ENCODE measurements at places on chromosomes 7 and 10. TPM values are rescaled to one million over a fixed set of nuclear protein-coding genes. Genes with fewer than 3 reads are reported as not detected.

Gene C7orf25
- total RNA-seq = 14.4 TPM

Gene ALOX5
- 18.7 TPM for total RNA-seq

DNA sequence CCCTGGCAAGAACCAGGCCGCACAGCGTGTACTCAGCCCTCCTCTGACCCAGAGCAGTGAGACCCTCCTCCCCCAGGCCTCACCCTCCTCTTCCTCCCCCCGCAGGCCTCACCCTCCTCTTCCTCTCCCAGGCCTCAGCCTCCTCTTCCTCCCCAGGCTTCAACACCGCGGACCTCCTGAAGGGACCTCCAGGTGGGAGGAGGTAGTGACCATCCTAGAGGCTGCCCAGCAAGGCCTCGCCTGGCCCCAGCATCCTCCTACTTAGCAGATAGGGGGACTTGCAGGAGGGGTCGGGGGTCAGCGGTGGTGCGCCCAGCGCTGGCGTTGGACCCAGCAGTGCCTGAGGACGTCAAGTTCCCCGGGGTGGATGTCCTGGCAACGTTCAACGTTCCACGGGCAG, 270.8 kb downstream of the ELFN1 start:
- no peak for DNase-seq

Gene CFTR
- 8.7 TPM for total RNA-seq

GRCh38 chr10:118481871-118482270, 113.6 kb downstream of the PRLHR start:
- DNase-seq = no peak

GRCh38 chr7:137032436-137032835, 164.0 kb downstream of the CHRM2 start:
- DNase-seq = no peak

Gene ANAPC16
- 105 TPM for total RNA-seq

DNA sequence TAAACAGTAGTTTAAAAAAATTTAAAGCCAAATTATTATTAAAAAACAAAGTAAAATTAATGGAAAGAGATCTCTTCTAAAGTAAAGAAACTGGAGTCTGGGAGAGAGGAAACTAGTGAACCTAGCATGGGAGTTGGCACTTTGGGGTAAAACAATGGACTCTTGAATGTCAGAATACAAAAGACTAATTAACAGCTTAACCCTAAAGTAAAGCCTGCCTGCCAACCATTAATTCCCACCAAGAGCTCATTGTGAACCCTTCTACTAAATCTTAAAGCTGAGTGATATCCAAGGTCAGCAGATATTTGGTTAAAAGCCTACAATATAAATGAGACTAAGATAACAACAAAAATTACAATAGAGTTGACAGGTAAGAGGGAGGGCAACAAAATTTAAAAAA, 36.5 kb downstream of the KMT2C start:
- DNase-seq = no peak

Gene ZNF503
- total RNA-seq = 16.8 TPM

Gene MBLAC1
- 3.5 TPM for total RNA-seq

DNA sequence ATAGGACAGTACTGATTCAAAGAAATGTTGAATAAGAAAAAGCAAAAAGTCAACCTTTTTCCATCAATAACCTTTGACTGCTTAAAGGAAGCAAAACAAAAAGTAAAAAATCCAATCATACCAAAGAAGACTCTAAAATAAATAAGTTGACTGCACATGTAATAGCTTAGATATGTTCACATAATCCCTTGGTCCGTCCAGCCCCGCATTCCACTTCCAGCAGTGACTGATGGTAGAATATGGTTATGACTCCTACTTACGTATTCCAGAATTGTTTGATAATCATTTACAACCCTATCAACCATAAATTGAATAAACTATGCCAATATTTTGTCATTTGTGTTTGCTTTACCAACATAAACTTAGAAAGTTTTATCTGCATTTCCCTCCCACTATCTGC, 77.9 kb downstream of the CTNNA3 start:
- no peak for DNase-seq

- DNase-seq = no peak
Observed at GRCh38 chr7:38660427-38661099, 29.4 kb upstream of the AMPH start.

- DNase-seq = no peak
Observed at GRCh38 chr7:96144260-96144526, 177.7 kb downstream of the SLC25A13 start.

DNA sequence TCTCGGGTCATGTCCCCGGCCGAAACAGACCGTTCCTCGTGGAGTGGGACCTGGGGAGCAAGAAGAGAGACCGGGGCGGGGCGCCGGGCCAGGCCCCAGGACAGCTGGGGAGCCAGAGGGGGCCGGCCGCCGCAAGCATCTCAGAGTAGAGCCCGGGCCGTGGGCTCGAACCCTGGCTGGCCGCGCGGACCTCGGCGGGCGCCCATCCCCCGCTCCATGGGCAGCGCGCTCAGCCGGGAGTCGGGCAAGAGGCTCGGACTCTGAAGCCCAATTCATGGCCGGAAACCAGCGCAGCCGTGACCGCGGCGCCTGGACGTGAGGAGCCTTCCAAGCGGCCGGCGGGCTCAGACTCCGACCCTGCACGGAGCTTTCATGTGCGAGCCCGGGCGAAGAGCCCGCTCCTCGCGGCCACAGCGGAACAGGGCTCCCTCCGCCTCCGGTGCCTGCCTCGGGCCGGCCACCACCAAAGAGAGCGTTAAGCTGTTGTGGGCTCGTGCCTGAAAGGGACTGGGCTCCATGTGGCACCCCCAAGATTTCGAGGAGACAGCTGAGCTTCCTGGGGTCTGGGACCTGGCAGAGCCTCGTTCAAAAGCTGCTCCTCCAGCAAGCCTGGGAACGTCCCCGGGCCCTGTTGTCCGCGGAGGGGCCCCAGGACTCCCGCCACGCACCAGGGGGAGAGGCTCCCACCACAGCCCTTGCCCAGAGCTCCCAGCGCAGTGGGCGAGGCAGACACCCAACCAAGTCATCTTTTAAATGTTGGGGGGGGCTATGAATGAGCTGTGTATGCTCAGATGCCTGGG, 757 bp upstream of the GRID1 start:
- no peak for DNase-seq

DNA sequence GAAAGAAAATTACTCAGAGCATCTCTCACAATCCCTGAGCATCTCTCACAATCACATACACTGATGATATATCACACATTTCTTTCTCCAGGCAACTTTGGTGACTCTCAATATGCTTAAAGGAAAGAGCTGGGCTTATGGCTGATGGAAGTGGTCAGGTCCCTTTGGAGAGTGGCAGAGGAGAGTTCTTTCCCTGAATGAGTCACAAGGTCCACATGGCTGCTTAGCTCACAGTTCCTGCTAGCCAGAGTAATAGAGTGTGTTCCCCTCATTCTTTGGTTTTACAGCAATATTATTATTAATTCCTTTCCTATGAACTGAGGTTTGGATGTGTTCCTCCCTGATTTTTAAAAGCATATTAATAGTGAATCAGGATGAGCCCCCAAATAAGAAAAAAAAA, 287.4 kb downstream of the C7orf25 start:
- no peak for DNase-seq

GRCh38 chr7:48182718-48183369, 11.6 kb downstream of the ABCA13 start:
- no peak for DNase-seq

Gene TRA2A
- total RNA-seq = 36.9 TPM

- DNase-seq = no peak
Observed at GRCh38 chr10:17647326-17647725, 3.4 kb downstream of the STAM start.

Gene SRRM3
- total RNA-seq = 0.21 TPM

Gene AKR1C2
- 0.27 TPM for total RNA-seq

DNA sequence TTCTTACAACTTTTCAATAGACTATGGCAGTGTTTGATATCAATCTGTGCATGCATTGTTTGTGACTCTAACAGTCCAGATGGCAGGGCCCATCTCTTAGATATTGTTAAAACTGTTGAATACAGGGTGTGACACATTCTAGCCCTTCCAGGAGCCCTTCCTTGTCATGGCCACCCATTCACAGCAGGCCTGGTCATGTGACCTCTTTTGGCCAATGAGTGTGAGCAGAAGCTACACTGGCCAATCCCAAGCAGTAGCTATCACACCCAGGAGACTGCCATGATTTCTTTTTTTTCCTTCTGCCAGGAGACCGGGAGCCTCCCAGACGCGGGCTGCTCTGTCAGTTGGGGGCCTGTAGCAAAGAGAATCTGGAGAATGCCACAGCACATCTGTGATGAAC, 655.4 kb upstream of the MKI67 start:
- DNase-seq = no peak

DNA sequence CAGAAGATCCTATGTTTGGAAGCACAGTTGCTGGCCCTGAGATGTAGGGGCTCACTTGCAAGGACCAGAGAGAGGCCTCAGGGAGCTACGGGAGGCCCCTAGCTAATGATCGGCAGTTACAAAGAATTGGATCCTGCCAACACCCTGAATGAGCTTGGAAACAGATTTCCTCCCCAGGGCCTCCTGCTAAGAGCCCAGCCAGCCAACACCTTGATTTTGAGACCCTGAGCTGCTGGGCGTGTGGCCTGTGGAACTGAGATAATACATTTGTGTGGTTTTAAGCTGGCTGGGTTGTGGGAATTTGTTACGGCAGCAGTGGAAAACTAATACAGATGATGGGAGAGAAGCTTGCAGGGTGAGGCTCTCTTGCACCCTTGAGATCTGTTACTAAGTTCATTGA, 3.9 kb downstream of the DOCK1 start:
- DNase-seq = no peak

Gene PON1
- total RNA-seq = not detected

GRCh38 chr7:131511774-131512535, 44.5 kb downstream of the PODXL start:
- DNase-seq = no peak

GRCh38 chr7:231030-231857, 38.9 kb downstream of the FAM20C start:
- no peak for DNase-seq

GRCh38 chr7:36923943-36924436, 199.7 kb upstream of the AOAH start:
- DNase-seq = no peak

Gene CRTAC1
- total RNA-seq = 3.2 TPM

GRCh38 chr10:53699684-53700083, 927.1 kb upstream of the MBL2 start:
- no peak for DNase-seq

Gene REPIN1
- total RNA-seq = 144 TPM

- DNase-seq = no peak
Observed at GRCh38 chr10:104328896-104329710, 9.2 kb downstream of the ITPRIP start.

DNA sequence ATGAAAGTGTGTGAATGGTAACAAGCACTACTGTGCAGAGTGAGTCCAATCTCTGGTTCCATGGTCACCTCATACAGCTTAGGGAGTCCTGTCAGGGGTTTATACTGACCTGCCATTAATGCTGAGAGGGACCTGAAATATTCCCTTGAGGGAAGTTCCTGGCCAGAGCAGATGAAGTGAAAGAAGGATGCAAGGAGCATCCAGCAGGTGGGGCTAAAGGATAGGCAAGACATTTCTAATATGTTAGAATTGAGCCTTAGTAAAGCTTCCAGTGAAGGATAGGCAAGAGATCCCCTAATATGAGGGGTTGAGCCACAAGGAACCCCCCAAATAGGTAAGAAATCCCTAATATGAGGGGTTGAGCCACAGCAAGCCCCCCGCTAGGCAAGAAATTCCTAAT, 25.5 kb upstream of the FAM221A start:
- no peak for DNase-seq

GRCh38 chr10:61175316-61175715, 231.3 kb upstream of the RHOBTB1 start:
- no peak for DNase-seq

Gene BHLHA15
- total RNA-seq = 8.1 TPM

- no peak for DNase-seq
Observed at GRCh38 chr10:7260912-7261311, 149.9 kb downstream of the SFMBT2 start.

Gene UFSP1
- total RNA-seq = 1.6 TPM

- DNase-seq = no peak
Observed at GRCh38 chr10:3074985-3075600, 7.7 kb downstream of the PFKP start.

Gene CHPF2
- 60.0 TPM for total RNA-seq

Gene GALNT17
- total RNA-seq = 5.0 TPM

DNA sequence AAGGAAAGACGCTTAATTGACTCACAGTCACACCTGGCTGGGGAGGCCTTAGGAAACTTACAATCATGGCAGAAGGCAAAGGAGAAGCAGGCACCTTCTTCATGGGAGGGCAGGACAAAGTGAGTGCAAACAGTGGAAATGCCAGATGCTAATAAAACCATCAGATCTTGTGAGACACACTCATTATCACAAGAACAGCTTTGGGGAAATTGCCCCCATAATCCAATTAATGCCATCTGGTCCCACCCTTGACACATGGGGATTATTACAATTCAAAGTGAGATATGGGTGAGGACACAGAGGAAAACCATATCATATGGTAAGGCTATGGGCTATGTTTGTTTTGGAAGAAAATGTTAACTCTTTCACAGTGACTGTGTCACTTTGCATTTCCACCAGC, 1272.5 kb upstream of the CELF2 start:
- DNase-seq = no peak

GRCh38 chr7:150360363-150361058, 8.1 kb upstream of the REPIN1 start:
- no peak for DNase-seq

Gene CALY
- not detected for total RNA-seq

DNA sequence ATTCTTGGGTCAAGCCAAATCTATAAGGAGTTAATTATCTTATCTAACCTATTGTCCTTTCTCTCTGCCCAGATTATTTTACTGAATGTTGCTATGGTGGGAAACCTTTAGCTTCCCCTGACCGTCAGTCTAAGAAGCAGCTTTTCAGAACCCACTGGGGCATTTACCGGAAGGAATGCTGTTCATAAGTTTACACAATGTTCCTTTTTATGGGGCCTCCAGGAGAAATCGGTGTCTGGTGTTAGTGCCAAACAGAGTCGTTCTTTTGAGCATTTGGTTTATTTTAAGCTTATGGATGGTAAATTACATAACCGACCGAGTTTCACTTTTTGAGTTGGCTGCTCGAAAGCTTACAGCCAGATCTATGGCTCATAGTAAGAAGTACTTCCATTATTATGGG, 111.9 kb downstream of the CACNB2 start:
- DNase-seq = no peak

DNA sequence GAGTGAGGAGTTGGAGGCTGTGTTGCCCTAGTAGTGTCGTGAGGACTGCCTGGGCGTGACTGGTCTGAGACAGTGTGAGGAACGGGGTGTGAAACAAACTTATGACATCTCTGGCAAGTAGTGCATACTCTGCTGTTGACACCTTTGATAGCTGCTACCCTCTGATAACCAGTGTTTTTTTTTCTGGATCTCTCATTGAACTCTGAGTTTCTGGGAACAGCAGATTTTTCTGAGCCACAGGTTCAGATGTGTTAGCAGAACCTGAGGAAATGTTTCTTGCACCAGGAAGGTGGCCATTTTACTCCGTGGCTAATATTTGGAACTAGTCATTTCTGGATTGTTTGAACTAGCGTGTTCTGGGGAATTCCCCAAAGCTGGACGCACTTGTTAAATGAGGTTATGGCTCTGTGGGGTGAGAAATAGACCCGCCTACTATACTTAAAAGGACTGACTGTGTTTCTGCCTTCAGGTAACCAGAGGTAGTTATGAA, 52.9 kb downstream of the AUTS2 start:
- DNase-seq = no peak

Data from kidney epithelial cell (primary cell).